ENCODE measurements at places on chromosomes 3 and 15.

- DNase-seq = no peak
Observed at GRCh38 chr3:183291497-183292031, 38.5 kb downstream of the B3GNT5 start.

DNA sequence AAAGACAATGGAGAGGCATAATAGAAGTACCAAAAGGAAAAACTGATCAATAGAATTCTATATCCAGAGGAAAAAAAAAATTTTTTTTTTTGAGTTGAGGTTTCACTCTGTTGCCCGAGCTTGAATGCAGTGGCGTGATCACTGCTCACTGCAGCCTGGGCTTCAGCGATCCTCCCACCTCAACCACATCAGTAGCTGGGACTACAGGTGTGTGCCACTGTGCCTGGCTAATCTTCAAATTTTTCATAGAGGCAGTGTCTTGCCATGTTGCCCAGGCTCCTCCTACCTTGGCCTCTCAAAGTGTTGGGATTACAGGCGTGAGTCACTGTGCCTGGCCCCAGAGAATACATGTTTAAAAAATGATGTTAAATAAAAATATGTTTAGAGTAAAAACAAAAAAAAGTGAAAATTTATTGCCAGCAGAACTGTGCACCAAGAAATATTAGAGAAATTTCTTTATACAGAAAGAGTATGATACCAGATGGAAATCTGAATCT is 154.3 kb upstream of the ZBTB20 start:
- DNase-seq = no peak

DNA sequence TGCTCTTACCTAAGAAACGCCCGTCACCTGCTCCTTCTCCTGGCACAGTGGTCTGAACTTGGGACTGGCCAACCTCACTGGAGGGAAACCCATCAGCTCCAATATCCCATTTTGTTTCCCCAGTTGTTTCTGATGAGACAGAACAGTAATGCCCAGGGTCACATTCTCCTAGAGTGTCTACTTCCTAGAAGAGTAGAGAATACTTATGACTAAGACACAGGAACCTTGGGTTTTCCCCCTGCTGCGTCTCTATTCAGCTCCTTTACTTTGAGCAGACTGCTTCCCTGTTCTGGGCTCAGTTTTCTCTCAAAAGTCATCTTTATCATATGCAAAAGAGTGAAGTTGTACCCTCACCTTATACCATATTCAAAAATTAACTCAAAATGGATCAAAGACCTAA is 79.4 kb downstream of the POLR2M start:
- no peak for DNase-seq

DNA sequence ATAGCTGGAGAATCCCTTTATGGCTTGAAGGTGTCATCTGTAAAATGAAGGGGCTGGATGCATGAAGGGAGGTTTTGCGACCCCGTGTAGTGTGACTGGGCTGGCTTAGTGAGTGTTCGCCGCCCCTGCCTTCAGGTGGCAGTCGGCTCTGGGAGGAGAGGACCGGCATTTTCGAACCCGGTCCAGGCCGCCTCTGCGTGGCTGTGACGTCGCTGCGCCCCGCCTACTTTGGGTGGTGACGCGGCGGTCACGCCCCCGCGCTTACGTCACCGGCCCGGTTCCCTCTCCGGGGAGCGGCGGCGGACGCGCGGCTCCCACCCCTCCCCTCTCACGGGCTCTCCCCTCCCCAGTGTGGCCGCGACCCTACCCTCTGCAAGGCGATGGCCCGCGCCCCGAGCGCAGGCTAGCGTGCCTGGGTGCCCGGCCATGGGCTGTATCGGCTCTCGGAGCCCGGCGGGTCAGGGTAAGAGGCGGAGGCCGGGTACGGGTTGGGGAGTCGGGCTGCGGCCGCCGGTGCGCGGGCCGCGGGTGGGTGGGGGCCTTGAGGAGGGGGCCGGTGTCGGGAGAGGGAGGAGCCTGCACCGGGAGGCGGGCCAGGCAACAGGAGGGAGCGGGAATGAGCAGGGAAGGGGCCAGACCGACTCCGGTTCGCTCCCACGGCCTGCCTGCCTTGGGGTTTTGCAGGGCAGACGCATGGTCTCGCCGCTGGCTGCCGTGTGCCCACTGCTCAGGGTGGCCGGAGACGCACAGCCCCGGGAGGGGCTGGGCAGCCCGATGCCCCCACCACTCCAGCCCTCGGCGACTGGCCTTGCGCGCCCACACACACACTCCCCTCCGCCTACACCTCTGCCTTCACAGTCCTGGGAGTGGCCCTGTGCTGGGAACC is 1.5 kb upstream of the FAM131A start:
- peak; percentile 86 for DNase-seq

GRCh38 chr15:60421544-60421943 is 23.8 kb upstream of the ANXA2 start:
- no peak for DNase-seq

- DNase-seq = no peak
Observed at GRCh38 chr3:178736300-178736699, 200.1 kb downstream of the KCNMB2 start.

DNA sequence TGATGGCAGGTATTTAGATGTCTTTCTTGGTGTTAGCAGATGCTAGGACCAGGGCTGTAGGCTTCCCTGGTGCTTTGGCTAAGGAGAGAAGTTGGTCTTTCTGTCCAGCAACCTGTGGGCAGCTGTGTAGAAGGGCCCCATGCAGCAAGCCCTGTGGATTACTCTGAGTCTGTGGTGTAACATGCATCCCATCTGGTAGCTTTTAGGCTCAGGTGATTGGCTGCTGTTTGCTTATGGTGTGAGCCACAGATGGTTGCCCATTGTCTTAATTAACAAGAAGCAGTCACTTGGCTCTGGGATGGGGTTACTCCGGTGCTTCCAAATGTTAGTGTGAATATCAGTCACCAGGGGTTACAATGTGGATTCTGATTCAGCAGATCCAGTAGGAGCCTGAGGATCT is 368.6 kb upstream of the C2CD4B start:
- no peak for DNase-seq

DNA sequence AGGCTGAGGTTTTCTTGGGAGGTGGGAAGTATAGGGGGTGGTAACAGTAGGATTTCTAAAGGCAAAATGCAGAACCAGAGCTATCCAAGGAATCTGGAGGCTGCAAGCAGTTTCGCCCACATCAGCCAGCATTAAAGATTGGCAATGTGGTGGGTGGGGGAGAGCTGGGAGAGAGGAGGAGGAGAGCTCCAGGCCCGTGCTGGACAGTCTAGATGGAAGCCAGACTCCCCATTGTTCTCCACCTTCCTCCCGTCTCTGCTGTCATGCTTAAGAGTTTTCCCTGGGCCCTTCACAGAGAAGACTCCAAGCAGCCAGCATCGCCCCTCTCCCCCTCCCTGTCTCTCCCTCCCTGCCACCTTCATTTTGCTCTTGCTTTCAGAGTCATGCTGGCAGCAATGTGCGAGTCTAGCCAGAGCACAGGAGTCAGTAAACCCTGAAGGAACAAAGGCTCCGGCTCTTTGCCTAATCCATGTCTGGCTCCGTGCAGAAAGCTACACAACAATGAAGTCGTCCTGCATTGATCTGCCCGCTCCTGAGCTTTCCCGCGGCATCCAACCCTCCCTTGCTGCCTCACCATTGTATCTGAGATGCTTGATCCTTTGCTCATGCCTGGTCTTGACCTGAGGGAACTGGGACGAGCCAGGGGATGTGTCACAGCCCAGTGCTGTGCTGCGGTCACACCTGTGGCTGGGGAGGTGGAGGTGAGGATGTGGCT is 282.9 kb downstream of the NTRK3 start:
- no peak for DNase-seq

Measured in central memory CD4-positive, alpha-beta T cell (primary cell).